ENCODE measurements at places on chromosomes 16 and 17.

GRCh38 chr16:87874639-87875427, 5.5 kb upstream of the SLC7A5 start:
- DNase-seq = no peak

- no peak for DNase-seq
Observed at GRCh38 chr17:38324772-38325171, 19.0 kb downstream of the GPR179 start.

GRCh38 chr17:59219992-59220327, 351 bp upstream of the GDPD1 start:
- no peak for DNase-seq

- DNase-seq = no peak
Observed at GRCh38 chr17:7575481-7575883, 4.0 kb upstream of the CD68 start.

DNA sequence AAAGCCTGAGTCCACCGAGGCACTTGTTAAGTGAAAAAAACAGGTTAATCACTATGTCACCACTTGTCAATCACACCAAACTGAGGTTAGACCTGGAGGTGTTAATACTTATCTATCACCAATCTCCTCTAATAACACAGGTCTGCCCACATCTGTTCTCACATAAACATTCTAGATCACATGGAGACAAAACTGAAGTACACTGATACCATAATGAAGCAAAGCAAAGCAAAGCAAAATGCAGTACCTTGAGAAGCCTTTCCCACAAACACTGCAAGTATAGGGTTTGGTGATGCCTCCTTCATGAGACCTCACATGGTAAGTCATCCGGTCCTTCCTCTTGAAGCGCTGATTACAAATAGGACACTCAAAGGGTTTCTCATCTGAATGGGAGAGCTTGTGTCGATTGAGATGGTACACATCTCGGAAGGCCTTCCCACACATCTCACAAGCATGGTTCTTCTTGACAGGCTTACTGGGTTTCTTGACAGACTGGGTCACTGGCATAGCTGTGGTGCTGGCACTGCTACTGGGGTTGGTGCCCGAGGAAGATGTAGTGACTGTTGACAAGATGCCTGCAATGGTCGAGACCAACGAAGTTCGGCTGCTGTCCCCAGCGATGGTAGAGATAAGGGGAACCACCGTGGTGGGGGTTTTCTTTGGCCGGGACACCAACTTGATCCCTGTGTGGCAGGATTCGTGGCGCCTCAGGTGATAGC, 5.4 kb downstream of the VEZF1 start:
- DNase-seq = no peak

DNA sequence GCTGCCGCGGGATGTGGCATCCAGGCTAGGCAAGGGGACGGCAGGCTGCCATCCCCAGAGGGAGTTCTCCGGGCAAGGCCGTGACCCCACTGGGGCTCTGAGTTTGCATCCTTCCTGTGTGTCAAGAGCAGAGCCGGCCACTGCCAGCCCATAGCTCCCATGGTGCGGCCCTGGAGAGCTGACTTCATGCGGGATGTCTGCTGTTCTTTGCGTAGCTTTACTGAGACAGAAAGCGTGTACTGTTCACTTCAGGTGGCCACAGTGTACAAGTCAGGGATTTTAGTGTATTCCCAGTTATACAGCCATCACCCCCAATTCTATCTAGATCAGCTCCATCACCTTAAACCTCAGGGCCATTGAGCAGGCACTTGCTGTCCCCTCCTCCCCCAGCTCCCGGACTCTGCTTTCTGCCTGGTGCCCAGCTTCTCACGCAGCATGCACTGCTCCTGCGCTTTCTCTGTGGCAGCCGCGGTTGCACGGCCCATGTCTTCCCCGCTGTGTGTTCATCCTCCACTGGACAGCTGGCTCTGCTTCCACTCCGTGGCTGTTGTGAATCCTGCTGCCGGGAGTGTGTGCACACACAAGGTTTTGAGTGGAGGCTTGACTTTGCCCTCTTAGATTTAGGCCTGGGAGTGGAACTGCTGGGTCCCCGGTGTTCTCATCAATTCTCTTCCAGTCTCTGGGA, 71.2 kb downstream of the KLHDC4 start:
- DNase-seq = no peak

- DNase-seq = no peak
Observed at GRCh38 chr17:50344731-50345365, 1.1 kb upstream of the XYLT2 start.

- peak; percentile 99 for DNase-seq
Observed at GRCh38 chr17:57662644-57663308, 82.3 kb downstream of the CCDC182 start.

DNA sequence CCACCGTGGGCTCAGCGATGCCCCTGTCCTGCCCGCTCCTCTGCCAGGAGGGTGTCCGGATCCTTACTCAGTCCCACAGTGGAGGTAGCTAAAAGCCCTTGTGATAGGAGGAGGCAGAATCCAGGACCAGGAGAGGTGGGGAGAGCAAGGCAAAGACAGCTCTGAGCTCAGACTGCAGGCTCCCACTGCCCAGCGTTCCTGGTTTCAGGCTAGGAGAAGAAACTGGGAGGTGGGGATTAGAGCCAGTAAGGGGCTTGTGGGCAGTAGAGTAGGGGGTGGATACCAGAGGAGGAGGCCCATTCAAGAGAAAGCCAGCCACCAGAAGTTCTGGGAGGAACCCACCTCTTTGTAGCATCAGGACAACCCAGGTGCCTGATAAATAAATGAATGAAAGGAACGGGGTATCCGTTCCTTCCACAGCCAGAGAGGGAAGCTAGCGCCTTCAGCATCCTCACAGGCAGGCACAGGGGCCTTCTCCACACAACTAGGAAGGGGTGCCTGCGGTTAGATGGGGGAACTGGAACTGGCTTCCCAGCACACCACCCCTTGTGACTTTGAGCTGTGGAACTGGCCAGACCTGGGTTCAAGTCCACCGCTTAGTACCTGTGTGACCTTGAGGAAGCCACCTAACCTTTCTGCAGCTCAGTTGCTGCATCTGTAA, 2.3 kb downstream of the IL21R start:
- no peak for DNase-seq

DNA sequence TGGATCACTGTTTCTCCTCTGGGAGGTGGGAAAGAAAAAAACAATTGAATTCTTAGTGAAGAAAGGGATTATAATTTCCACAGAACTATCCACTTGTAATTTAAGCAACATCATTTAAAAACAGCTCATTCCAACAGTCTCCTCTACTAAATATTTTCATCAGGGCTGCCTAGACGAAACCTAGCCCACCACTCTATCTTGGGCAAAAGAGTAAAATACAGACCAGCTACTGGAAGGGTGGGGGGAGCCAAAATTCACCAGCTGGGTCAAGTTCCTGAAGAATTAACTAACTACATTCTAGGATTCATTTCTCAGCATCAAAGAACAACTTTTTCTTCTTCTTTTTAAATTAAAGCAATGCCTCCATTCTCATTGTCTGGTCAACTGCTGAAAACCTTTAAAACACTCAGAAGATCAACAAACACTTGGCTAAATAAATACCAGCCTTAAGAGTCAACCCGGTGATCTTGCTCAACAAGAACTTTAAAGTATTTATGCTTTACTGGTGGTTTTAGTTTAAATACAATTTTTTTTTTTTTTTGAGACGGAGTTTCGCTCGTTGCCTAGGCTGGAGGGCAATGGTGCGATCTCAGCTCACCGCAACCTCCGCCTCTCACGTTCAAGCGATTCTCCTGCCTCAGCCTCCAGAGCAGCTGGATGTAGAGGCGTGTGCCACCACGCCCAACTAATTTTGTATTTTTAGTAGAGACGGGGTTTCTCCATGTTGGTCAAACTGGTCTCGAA, 25.2 kb downstream of the KANSL1 start:
- DNase-seq = peak; percentile 69

DNA sequence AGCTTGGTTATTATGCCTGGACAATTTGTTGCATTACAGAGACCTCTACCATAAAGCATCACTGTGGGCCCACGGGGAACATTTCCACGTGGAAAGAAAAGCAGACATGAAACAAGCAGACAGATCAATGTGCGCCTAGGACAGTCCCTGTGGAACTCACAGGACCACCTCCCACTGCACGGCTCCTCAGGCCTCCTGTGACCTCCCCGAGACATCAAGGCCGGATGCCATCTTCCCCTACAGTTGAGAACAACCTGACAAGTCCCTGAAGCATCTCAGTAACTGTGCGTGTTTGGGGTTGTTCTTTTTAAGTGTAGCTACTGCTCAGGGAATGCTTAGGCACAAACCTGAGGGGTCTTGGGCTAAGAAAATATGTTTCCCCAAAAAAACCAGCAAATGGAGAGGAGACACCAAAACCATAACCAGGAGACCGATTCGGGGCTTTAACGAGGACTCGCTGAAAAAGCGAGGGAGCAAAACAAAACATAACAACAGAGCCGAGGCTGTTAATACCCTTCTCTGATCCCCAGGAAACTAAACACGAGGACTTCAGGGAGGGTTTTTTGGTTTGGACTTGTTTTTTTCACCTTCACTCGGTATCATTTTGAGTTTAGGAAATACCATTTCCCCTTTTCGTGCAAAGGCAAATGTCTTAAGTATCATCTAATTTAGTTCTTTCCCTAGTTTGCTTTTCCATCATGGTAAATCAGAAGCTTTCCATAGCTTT, 87.1 kb downstream of the CYTH1 start:
- DNase-seq = no peak

DNA sequence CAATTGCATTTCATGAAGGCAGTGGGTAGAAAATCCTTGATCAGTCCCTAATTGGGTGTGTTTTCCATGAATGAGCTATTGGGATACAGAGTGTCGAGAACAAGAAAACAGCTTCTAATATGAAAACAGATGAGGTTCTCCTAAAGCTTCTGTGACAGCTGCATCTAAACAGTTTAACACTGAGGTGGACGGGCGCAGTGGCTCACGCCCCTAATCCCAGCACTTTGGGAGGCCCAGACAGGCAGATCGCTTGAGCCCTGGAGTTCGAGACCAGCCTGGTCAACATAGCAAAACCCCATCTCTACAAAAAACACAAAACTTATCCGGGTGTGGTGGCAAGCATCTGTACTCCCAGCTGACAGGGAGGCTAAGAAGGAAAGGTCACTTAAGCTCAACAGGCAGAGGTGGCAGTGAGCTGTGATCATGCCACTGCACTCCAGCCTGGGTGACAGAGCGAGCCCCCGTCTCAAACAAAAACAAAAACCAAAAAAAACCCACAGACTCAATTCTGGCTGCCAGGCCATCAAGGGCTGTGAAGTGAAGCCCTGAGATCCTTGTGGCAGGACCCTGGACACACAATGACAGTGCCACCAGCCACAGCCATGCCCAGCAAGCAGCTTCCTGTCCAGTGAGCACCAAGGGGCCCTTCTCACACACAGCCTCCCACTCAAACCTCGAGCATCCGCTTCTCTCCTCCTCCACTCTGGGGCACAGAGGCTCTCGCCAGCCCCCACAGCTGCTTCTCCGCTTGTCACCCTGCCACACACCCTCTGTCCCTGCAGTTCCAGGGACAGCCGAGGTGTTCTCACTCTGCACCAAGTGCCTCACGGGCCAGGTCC, 44.0 kb downstream of the ANKRD11 start:
- DNase-seq = no peak

DNA sequence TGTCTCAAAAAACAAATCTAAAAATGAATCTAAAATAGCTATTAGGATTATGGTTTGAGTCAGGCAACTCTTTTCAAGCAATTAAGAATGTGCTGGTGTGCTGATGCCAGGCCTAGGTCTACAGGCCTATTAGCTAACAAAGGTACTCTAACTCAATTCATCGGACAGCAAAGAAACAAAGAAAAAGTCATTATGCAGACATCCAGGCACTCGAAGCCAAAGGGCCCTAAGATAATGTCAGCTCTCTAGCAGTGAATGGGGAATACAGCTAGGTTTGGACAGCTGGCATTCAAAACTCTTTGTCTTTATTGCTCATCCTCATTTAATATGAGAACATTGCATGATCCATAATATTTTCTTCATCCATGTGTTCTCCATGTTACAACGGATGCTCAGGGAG, 108.5 kb downstream of the TMEM114 start:
- DNase-seq = no peak

GRCh38 chr17:48357779-48358602, 72.0 kb downstream of the SKAP1 start:
- no peak for DNase-seq

GRCh38 chr17:35548978-35549377, 11.5 kb upstream of the SLFN12L start:
- no peak for DNase-seq

DNA sequence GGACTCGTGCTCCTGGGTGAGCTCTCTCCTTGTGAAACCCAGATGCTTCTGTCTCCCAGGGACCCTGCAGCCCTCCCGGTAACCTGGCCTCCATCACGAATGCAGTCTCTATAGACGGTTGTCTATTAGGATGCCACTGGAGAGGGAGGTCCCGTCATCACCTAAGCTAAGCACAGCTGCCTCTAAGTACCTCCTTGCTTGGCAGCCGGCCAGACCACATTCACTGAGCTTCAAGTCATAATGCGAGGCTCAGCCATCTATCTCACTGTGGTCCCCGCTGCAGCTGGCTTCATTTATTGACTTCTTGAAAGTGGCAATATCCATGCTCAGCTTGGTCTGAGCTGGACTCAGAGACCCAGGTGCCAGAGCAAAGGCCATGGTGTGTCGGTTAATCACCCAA, 74.5 kb upstream of the HSBP1 start:
- DNase-seq = no peak

GRCh38 chr17:20008242-20009051, 712 bp upstream of the SPECC1 start:
- DNase-seq = peak; percentile 2
